ENCODE measurements at places on chromosomes 16 and 17.

GRCh38 chr17:45752246-45752645, 31.9 kb upstream of the CRHR1 start:
- DNase-seq = no peak

GRCh38 chr17:41657176-41657754, 31.4 kb upstream of the EIF1 start:
- no peak for DNase-seq

DNA sequence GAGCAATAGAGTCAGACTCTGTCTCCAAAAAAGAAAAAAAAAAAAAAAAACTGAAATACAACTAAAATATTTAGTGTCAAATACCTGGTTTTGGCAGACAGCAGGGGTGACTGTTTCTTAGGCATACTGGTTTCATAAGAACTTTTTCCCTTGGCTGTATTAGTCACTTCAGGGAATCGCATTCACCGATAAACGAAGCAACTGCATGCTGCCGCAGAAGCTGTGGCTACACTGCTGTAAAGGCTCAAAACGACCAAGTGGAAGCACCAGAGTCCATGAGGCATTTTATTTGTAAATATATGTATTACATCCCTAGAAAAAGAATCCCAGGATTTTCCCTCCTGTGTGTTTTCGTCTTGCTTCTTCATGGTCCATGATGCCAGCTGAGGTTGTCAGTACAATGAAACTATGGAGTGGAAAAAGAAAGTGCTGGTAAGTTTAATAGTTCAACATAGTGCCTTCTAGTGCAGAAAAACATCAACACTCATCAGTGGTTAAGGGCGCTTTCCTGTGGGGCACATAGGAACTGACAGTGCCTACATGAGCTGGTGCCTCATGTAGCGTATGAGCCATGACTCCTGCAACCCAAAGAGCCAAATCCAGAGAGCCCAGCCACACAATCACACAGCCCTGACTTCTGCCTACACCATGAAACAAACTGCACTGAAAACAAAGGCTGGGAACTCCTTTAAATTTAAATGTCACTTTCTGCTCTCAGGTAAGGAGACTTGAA, 7.3 kb downstream of the RPS15A start:
- no peak for DNase-seq

DNA sequence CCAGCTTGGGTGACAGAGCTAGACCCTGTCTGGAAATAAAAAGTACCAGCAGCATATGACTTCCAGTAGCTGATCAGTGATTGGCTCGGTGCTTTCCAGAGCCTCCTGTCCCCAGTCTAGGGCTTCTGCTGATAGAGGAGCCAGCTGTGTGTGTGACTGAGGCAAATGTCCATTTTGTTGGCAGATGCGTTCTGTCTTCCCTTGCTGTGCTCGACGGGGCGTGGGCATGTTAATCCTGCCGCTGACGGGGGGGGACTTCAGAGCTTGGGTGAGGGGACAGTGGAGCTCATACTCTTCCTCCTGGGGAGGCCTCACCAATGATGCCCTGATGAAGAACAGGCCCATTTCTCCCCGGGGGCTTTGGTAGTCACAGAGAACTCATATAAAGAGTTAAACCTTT, 14.6 kb downstream of the KCTD2 start:
- no peak for DNase-seq

DNA sequence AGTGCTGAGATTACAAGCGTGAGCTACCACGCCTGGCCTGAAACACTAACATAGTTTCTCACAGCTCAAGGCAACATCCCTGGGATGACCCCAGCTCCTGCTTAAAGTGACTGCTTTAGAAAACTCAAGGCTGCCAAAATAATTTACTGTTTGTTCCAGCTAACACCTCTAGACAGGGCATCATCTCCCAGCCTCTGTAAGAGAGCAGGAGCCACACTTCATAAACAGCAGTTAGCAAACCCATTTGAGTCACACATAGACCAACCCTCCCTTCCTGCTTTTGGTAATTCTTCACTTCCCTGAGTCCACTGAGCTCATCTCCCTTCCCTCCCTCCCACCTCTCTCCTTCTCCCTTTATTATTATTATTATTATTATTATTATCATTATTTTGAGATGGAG, 201.3 kb downstream of the XYLT1 start:
- DNase-seq = no peak
